Right ventricle myocardium inferior (tissue), 1 donor: ENCODE measurements at places on chromosomes 7 and 10. TPM values are rescaled to one million over a fixed set of nuclear protein-coding genes. Genes with fewer than 3 reads are reported as not detected.

DNA sequence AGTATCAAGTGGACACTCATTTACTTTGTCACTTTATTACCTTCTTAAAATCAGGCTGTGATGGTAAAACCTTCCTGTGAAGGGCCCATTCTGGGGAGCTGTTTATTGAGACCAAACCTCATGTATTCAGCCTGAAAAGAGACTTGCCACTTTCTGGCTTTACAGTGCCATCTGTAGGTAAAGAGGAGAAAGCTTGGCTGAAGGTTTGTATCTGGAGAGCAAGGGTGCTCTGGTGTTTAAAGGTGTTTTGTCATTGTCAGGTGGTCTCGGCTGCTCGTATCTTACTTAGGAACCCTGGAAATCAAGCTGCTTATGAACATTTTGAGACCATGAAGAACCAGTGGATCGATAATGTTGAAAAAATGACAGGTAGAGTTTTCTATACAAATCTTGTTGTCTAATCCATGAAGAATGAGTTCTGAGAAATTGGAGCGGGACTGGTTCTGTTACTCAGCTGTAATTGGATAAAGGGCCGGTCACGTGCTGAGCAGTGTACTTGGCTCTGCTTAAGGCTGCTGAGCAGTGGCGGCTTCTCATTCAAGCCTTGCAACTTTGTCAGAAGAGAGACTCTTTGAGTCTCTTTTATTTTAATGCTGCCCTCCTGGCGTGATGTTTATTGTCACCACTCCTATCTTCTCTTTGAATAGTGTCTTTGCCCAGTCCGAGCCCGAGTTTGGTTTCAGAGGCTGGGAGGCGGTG, 46.9 kb downstream of the AP3M1 start:
- DNase-seq: no peak

DNA sequence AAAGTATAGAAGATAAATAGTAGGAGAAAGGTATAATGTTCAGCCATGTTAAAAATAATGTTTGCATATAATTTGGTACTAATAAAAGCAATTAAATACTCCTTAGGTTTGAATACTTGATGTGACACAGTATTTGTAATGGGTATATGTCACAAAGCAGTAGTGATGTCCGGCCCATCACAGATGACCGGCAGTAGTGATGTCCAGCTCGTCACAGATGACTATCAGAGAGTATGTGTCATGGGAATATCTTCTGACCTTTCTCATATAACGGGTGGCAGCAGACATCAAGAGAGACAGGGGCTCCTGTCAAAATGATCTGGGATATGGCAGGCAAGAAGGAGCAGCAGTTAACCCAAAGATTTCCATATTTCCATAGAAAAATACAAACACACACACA, 477.4 kb upstream of the KLF6 start:
- no peak for DNase-seq

DNA sequence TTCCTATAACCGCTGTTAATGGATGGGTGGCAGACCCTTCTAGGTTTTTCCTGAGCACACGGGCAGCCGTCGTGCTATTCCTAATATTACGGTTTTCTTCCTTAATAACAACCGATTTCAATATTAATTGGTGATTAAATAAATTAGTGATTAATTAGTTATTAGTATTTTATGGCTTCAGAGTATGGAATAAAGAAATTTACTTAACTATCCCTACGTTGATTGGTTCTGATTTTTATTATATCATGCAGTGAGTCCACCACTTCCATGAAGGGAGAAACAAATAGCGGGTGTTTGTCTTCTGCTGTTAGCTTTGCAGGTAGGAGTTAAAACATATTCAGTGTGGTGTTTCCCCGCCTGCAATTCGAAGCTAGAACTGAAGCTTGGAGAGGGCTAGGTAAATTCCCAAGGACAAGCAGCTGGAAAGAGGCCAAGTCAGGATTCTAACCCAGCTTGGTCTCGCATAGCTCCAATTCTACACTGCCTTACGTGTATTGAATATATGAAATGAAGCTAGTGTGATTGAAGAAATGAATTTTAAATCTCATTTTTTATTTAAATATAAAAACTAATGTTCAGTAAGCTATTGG, 928 bp upstream of the CSTF2T start:
- DNase-seq: no peak

DNA sequence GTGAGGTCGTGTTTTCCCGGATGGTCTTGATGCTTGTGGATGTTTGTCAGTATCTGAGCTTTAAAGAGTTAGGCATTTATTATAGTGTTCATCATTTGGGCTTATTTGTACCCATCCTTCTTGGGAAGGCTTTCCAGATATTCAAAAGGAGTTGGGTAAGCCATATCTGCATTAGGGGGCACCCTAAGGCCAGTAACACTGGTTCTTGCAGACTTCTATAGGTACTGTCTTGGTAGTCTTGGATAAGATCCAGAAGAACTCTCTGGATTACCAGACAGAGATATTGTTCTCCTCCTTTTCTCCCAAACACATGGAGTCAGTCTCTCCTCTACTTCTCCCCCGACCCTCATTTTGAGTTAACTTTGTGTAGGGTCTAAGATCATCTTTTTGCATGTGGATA, 92.8 kb downstream of the SDK1 start:
- DNase-seq: no peak

- DNase-seq: no peak
These were observed 84.8 kb upstream of the PHF14 start for GRCh38 chr7:10888861-10889260.

GRCh38 chr10:21285742-21286331, 239.6 kb downstream of the SKIDA1 start:
- no peak for DNase-seq

GRCh38 chr10:132697578-132698200, 88.3 kb downstream of the NKX6-2 start:
- no peak for DNase-seq

GRCh38 chr10:104328896-104329710, 9.2 kb downstream of the ITPRIP start:
- DNase-seq: no peak

GRCh38 chr10:76729841-76730487, 907.6 kb downstream of the KCNMA1 start:
- no peak for DNase-seq

The UPP1 gene
- 20.9 TPM for total RNA-seq

The LIPM gene
- not detected for total RNA-seq

The TMUB1 gene
- 35.5 TPM for total RNA-seq

The PON2 gene
- 37.4 TPM for total RNA-seq

The VPS37D gene
- total RNA-seq: 3.0 TPM

The IL15RA gene
- 11.6 TPM for total RNA-seq
